AG04449 (cell line): ENCODE measurements at places on chromosomes 7 and 10.

- DNase-seq, result no peak
These were observed 4.9 kb downstream of the SLC35B4 start for GRCh38 chr7:134311807-134312206.

DNA sequence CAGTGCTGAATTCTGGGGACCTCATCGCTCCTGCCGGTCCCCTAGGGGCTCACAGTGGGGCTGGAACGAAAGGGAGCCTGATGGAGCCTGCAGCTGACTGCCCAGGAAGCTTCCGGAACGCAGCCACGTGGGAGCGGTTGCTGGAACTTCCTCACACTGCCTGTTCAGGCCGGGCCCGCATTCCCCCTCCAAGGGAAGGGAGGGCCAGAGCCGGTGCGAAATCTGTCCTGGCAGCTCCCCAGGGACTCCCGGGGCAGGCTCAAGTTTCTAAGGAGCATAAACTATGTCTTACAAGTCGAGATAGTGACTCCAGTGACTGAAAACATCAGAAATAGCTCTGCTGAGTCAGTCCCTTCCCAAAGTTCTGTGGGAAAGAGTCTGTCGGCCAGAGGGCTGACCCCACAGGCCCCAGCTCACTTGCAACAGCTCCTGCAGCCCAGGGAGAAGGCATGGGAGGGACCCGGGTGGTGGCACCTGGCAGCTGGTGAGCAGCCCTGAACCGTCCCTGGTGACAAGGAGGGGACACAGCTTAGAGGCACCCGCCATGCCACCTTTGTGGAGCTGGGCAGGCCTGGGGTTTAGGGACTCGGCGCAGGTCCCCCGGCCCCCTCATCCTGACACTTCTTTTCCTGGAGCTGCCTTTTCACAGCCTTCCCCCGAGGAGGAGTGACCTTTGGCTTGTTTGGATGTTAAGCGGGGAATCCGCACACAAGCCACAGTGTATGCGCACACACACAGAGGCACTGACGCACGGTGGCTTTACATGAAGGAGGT lies 47.6 kb downstream of the PDGFA start:
- DNase-seq, result peak; percentile 89

DNA sequence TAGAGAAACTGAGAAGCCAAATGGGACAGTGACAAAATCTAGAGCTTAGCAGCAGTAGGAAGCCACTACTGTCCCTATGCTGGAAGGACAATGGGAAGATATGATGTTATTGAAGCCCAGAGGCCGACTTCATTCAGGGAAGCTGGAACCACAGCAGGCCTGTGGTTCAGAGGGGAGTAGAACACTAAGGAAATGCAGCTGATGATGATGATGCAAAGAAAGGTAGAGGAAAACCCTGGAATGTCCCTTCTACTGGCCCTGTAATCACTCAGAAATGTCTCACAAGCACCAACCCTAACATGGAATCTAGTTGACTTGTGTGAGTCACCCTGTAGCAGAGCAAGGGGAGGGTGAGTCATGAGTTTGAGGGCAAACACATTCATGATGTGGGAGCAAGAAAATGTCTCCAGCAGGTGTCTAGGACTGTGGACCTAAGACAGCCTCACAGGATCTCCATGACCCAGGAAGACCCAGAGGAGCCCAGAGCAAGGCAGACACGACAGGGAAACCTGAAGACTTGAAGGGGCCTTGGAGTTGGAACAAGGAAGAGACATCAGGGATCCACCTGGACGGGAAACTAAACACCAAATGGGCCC lies 37.0 kb upstream of the LRRC17 start:
- peak; percentile 98 for DNase-seq

DNA sequence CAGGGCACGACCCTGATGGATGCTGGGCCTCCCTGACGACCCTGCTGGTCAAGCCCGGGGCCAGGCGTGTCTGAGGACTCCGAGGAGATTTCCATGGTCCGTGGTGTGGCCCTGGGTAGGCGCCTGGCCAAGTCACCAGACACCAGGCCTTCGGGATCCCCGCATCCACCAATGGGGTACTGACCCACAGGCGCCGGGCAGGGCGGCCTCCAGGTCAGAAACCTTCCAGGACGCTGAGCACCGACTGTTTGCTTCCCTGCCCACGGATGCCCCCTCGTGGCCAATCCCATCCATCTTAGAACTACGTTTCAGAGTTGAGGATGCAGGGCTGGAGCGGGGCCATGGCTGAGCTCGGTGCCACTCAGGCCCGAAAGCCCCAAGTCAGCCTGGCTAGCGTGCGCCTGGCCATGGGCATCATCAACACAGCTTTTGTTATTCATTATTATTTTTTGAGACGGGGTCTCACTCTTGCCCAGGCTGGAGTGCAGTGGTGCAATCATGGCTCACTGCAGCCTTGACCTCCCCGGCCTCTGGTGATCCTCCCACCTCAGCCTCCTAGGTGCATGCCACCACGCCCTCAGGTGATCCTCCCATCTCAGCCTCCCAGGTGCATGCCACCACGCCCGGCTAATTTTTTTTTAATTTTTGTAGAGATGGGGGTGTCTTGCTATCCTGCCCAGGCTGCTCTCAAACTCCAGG lies 7.1 kb upstream of the AMZ1 start:
- DNase-seq, result no peak

DNA sequence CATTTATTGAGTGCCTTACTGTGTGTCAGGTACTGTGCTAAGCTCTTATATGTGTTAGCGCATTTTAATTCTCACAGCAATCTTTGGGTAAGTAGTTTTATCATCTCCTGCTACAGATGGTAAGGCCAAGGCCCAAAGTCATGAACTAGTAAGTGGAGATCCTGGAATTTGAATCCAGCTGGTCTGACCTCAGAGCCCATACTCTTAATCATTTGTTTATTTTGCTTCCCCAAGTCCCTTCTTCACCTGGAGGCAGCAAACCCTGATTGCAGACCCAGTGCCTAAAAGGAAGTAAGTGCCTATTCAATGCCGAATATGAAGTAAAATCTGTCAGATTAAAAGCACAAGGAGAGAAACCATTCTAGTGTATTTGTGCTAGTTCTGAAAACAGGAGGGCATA lies 182.9 kb upstream of the TCF7L2 start:
- DNase-seq, result no peak

- DNase-seq, result peak; percentile 19
These were observed 276.9 kb downstream of the CSTF2T start for GRCh38 chr10:51422311-51423120.

DNA sequence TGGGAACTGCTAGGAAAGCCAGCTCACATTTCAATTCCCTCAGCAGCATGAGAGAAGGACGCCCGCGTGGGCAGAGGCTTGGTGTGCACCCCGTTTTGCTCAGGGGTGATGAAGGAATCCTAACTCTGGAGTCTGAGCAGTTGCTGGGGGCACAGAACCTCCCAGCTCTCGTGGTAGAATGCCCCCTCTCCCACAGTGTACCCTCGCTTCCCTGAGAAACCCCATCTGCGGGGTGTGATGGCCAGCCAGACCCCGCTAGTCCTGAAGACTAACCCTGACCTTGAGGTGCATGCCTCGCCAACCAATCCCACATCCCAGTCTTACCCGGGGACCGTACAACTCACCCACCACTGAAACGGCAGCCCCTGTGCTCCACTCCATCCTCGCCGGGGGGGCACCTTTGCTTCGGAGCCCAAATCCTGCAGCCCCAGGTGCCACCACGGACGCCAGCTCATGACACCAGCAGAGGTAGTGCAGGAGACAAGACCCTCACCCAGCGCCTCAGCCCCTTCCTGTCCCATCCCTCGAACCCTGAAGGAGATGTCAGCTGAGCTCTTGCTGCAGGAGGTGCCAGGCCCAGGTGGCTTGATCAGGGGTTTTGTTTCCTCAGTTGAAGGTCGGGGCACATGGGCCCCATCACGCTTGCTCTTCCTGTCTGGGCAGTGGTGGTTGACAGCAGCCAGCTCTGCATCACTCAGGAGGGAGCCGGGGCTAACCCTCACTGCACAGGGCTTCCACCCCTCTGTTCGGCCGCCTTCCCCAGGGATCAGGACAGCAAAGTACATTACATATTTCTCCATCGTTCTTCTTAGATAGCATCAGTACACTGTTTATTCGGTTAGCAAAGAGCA lies 236.5 kb downstream of the MGMT start:
- no peak for DNase-seq

- DNase-seq, result no peak
These were observed 29.1 kb upstream of the EFCAB10 start for GRCh38 chr7:105610165-105610930.

GRCh38 chr10:128165536-128165935 lies 39.3 kb upstream of the MKI67 start:
- DNase-seq, result no peak
